Smooth muscle cell of the brain vasculature (primary cell): ENCODE measurements at places on chromosomes 5 and 9.

DNA sequence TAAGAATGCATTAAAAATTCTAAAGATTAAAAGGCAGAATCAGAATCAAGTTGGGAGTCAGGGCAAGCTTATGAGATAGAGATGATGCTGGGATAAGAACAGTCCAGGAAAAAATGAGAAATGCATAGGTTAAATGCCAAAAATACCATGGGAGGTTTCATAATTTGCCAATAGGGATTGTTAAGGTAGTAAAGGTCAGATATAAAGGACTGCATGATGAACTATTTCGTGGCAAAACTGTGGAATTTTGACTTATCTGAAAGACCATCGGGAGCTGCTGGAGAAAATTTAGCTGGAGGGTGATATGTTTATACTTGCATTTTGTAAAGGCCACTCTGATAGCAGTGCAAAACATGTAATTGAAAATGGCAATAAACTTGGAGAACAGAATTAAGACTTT, 1872.8 kb upstream of the ACO1 start:
- DNase-seq = no peak

- no peak for DNase-seq
Measured at GRCh38 chr9:98823666-98824334, 16.3 kb downstream of the GALNT12 start.

DNA sequence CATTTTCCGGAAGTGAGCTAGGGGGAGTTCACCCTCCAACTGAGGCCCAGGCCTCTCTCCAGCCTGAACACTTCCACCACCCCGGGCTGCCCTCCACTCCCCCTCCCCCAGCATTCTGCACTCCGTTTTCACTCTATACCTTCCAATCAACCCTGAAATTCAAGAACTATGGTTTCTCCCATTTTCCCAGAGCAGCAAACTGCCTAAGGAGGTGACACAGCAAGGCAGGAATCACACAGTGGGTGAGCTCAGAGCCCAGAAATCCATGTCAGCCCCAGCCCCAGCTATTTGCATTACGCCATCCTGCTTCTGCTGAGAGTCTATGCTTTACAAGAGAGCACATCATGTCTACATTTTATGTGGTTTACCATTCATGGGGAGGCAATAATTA, 11.9 kb downstream of the MSX2 start:
- DNase-seq = no peak

GRCh38 chr9:100160021-100160420, 61.0 kb downstream of the INVS start:
- DNase-seq = no peak

DNA sequence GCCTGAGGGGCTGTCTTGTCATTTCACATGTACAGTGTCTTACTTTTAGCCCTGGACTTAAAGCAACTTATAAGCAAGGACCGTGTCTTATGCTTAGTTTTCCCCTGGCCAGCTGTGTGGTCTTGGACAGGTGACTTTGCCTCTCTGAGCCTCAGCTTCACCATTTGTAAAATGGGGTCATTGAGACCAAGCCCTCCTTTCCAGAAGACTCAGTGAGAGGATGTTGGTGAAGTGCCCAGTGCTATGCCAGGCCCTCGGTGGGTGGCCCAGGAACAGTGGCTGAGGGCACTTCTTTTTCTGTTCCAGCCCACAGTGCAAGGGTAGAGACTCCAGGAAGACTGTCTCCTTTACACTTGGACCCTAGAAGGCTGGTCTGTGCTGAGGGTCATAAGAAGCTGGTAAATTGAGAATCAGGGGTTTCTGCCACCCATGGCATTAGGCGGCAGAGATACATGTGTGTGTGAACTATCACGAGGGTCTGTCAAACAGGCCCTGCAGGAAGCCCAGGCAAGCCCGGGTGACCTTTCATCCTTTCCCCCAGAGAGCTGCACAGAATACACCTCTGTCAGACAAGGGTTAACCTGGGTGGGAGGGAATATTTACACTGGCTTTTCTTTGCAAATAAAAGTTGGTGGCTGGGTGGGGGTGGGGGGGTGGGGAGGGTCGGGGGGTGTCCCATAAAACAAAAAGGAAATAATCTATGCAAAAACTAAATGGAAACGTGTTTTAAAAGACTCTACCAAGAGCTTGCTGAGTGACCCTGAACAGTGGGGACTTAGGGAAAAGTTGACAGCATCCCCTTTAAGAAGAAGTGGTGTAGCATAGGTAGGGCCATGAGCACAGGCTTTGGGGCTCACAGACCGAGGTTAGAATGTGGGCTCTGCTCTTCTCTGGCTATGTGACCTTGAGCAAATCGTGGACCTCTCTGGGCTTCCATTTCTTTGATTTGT, 20.4 kb upstream of the KIF12 start:
- no peak for DNase-seq

DNA sequence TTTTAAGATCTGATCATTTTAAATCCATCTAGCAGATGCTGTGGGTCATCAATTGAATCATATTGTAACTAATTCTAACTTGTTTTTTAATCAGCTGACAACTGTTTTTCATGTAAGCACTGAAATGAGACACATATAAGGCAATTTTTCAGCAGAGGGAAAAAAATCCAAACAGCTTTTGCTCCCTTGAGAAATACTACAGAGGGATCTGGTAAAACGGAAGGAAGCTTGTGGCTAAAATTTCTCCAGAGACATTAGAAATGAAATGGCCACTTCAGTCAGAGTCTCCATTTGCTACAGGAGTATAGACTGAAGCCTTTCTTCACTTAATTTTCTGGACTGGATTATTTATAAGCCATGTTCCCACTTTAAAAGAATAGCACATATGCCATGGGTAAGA, 385.9 kb downstream of the MAN2A1 start:
- DNase-seq = no peak

- DNase-seq = no peak
Measured at GRCh38 chr9:99085949-99086948, 18.7 kb upstream of the TGFBR1 start.

DNA sequence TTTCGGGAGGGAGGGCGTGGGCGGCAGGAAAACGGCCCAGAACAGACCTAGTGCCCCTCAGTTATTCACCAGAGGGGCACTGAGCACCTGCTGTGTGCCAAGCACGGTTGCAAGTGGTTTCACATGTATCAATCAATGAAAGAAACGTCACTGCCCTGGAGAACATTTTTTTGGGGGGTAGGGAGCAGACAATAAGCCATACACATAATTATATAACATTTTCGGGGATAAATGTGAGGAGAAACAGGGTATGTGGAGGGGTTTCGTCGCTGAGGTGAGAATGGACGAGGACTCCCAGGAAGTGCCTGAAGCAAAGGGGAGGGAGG, 444 bp upstream of the ZNF354A start:
- no peak for DNase-seq
